ENCODE measurements at places on chromosomes 7 and 10.

DNA sequence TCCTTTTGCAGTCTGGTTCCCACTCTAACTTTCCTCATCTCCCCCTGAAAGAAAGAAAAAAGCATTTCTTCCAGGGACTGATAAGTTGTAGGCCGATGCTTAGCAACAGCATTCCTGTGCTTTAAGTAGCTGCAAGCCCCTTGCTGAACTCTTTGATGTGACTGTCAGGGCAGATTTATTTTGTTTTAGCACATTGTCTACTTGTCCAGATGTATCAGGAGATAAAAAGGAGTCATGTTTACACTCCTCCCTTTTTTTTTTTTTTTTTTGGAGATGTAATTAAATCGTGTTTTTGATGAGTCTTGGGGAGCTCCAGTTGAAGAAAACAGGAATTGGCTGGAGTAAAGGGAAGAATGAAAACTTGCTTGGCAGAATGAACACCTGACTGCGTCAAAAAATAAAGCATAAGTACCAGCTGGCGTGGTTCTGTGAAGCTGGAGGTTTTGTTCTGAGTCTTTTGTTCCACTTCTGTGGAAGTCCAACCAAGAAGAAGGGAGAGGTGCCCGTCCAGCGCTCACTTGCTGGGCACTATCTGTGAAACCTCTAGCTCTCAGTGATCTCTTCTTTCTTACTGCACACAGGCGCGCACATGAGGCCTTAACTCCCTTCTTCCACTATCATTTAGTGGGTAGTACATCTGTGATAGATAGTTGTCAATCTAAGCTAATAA lies 871.7 kb downstream of the LRMDA start:
- DNase-seq, result no peak

DNA sequence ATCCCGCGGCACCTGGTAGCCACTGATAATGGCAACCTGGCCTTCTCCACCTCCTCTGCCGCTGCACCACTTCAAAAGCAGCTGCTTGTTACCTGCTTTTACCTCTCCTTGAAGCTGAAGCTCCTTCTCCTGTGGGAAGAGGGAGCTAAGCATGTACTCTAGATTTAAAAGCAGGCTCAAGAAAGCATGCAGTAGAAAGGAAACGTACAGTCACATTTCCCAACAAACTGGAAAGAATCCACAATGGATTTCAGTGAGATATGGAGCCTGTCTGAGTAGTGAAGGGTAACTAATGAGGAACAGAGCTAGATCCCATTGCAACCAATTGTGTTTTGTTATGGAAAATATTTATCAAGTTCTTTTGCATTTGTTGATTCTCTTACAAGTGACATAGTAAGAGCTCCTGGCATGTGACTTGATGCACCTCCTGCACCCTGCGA lies 457.4 kb upstream of the GALNT17 start:
- DNase-seq, result no peak

GRCh38 chr7:148983200-148984146 lies 44.8 kb downstream of the PDIA4 start:
- peak; percentile 61 for DNase-seq

- DNase-seq, result no peak
Observed at GRCh38 chr10:86003201-86003621, 363.4 kb downstream of the GRID1 start.

DNA sequence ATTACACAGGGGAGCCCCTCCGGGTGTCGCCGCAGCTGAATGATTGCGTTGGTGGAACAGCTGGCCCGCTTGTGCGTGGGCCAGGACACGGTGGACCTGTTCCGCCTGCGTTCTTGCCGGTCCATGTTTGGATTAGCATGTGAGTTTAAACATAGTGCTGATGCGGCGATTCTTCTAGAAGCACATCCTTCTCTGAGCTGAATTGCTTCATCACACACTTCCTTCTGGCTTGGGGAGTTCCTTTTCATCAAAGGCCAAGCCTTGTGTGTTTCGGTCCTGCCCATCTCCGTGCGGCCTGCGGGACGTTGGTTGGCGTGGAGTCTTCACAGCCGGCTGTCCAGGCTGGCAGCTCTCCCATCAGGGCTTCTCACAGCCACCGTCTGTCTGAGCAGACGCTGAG lies 45.5 kb upstream of the SLC29A4 start:
- no peak for DNase-seq

DNA sequence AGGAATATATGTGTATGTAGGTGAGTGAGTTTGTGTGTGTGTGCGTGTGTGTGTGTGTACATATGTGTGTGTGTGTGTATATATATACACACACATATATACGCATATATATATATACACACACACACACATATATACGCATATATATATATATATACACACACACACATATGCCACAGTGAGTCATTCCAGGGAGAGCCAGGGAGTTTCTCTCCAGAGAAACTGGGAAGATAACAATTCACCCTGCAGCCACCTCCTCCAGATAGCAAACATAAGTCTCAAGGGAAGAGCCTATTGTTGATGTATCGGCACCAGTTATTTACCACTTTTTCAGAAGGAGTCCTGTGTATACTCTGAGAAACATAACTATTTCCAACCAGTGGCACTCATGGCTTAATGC lies 102.3 kb upstream of the STK17A start:
- no peak for DNase-seq

- no peak for DNase-seq
Observed at GRCh38 chr10:12195281-12195602, 449 bp downstream of the NUDT5 start.

- DNase-seq, result no peak
Observed at GRCh38 chr10:121414366-121415062, 183.7 kb downstream of the FGFR2 start.

GRCh38 chr7:55085511-55086412 lies 66.9 kb downstream of the EGFR start:
- no peak for DNase-seq

- no peak for DNase-seq
Observed at GRCh38 chr10:114930320-114930719, 7.7 kb upstream of the TRUB1 start.

GRCh38 chr10:33248638-33249037 lies 85.8 kb downstream of the NRP1 start:
- DNase-seq, result peak; percentile 50

- DNase-seq, result no peak
Observed at GRCh38 chr10:125707541-125708468, 11.7 kb upstream of the EDRF1 start.

DNA sequence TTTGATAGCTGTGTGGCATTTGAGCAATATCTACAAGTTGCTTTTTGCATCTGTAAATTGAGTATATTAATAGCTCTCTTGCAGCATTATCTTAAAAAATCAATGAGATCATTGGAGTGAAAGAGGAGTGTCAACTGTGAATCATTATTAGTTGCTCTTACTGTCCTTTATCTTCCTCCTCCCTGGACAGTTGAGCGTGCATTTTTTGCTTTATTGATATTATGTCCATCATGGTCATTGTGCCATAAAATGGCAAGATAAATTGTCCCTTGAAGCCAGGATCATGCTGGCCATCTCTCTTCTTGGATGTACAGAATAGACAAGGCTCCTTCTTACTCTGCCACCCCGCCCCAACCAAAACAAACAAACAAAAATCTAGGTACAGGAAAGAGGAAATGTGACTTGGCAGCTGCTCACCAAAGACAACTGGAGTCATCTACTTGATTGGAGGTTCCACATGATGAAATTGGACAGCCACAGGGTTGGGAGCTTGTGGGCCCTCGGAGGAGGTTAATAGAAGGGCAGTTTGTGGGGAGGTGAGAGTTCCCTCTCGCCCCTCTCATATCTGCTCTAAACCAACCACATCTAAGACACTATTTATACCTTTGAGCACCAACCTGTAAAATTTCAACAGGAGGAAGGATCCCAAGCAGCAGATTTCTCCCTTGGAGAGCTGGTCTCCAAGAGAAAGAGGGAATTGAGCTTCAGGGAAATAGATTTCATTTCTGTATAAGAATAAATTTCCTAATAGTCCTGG lies 252.7 kb downstream of the SKIDA1 start:
- DNase-seq, result no peak

- DNase-seq, result no peak
Observed at GRCh38 chr10:128971374-128972035, 495.5 kb upstream of the MGMT start.

DNA sequence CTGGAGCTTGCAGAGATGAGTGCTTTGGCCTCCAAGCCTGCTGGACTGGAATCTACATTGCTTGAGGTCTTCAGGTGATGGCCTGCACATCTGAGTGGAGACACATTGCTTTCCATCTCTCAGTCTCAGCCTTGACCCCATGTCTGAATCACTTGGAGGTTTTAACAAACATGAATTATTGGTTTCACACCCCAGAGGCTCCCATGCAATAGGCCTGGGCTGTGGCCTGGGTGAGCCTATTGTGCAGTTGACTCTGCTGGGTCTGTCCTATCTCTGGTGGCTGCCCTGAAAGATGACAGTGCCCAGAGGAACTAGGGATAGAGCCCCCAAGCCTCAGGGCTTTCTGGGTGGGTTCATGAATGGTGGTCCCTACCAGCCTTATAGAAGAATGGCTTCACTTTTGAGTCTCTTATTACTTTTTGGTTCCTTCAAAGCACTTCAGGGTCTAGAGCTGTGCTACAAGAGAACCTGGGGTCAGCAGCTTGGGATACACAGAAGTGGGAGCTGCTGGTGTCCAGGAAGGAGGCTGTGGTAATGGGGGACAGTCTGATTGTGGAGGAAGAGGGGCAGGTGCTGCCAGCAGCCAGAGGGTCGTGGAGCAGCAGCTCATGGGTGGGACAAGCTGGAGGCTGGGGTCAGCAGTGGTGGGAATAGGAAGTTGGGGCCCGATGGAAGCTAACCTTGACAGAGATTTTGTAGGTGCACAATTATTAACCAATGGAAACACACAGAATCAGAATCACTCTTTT lies 5.5 kb downstream of the RAMP3 start:
- no peak for DNase-seq
